Ovary (tissue), 10 donors: ENCODE measurements at places on chromosomes 7 and 10. TPM values are rescaled to one million over a fixed set of nuclear protein-coding genes. Genes with fewer than 3 reads are reported as not detected.

TMEM213 gene
- not detected for total RNA-seq

LEP gene
- 0.12 TPM for total RNA-seq

FOXI2 gene
- not detected for total RNA-seq

GRCh38 chr10:79314761-79315601 lies 32.3 kb upstream of the PPIF start:
- DNase-seq: no peak

DNA sequence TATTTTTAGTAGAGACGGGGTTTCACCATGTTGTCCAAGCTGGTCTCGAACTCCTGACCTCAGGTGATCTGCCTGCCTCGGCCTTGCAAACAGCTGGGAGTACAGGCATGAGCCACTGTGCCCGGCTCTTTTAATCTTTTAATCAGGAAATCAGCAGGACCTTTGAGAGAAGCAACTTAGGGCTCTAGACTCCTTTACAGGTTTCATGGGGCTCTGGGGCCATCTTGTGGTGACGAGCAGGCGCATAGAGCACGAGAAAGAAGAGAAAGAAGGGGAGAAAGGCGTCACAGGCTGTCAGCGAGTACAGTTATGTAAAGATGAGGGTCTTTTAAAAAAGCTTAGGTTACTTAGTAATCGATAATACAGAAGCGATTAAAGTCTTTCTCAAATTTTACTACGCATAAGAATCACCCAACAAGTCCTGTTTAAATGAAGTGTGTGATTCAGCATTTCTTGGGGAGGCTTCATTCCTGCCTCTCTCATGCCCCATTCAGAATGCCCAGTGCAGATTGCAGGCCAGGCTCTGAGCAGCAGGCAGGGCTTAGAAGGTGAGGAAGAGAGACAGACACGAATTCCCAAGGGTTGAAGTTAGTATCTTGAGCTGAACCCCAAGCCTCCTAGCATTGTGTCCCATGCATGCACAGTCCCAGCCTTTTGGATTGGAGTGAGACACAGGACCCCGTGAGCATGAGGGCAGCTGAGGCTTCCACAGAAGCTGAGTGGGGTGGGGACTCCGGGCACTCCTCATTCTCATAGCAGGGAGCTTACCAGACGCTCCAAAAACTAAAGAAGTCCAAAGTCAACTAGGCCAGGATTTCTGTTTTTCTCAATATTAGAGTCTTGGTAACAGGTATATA lies 23.6 kb upstream of the PFKP start:
- peak; percentile 45 for DNase-seq

DNA sequence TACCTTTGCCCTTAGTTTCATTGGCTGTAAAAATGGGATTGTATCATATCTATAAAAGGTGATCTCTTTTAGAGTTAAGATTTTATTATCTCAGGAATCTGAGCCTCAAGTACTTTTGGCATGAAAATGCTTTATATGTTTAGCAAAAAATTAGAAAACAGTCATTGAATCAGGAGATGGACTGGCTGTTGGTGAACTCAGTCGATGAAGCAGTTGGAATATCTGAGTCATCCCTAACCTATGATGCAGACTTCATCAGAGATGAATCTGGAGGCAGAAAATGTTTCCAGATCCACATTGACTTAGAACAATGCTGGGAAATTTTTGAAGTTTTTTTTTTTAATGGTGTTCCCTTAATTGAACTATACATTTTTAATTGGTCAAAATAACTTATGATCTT lies 228.5 kb downstream of the SLC25A13 start:
- no peak for DNase-seq
